ENCODE measurements at places on chromosomes 7 and 10.

GRCh38 chr10:95545981-95546380 is 15.2 kb downstream of the SORBS1 start:
- DNase-seq = no peak

DNA sequence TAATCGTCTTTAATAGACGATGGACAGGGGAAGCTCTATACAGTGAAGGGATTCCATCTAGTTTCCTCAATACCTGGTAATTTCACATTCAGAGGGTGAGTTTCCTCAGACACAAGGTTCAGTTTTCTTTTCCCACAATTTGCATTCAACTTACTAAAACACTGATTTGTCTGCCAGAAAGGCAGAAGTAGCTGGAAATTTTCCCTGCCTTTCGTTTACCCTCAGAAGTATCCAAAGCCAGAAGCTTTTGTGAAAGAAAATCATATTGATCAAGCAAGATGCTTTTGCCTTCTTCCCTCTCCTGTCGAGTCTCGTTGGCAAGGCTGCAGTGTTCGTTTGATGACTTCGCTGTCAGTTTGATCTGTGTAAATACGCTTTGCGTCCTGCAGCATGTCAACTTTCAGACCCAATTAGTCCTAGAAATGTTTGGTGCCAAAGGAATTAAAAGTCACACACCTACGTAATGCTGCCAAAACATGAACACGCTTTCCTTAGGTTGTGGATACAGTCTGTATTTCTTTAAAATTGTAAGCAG is 631.9 kb upstream of the FOXK1 start:
- DNase-seq = no peak

DNA sequence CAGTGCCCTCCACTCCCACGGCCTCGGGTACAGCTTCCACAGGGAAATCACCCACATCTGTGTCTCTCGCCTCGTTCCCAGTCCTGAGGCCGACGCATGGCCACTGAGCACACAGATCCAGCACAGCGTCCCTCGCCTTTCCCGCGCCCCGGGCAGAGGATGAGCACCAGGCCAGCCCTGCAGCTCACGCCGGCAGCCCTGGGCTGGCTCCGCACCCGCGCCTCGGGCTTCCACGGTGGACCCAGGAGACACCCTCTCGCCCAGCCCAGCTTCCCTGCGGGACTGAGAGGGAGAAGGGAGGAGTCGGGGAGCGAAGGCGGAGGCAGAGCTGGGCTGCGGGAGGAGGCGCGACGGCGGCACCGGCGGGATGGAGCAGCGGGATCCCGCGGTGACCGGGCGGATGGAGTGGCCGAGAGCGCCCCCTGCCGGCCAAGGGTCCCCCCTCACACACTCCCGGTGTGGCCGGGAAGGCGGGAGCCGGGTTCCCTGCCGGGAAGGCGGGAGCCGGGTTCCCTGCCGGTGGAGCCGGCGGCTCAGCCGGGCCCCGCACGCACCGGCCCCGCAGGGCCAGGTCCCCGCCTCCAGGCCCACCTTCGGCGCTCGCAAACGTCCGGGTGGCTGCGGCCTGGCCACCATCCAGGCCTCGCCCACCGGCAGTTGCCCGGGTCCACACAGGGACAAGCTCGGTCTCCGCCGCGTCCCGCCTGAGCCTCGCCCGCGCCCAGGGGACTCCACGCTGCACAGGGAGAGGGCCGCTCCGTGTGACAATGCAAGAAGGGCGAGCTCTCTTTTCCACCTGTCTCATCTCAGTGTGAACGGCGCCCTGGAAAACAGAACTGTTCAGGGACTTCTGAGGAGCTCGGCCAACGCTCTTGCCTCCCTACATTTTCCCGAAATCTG is 110.3 kb upstream of the LANCL2 start:
- peak; percentile 53 for DNase-seq

- no peak for DNase-seq
These were observed 70.2 kb downstream of the SORCS3 start for GRCh38 chr10:104711302-104711721.

GRCh38 chr7:121714559-121715303 is 158.2 kb upstream of the PTPRZ1 start:
- no peak for DNase-seq

GRCh38 chr7:103447073-103447960 is 1.3 kb upstream of the SLC26A5 start:
- peak; percentile 43 for DNase-seq

GRCh38 chr10:101684782-101685181 is 10.2 kb downstream of the FBXW4 start:
- DNase-seq = no peak

DNA sequence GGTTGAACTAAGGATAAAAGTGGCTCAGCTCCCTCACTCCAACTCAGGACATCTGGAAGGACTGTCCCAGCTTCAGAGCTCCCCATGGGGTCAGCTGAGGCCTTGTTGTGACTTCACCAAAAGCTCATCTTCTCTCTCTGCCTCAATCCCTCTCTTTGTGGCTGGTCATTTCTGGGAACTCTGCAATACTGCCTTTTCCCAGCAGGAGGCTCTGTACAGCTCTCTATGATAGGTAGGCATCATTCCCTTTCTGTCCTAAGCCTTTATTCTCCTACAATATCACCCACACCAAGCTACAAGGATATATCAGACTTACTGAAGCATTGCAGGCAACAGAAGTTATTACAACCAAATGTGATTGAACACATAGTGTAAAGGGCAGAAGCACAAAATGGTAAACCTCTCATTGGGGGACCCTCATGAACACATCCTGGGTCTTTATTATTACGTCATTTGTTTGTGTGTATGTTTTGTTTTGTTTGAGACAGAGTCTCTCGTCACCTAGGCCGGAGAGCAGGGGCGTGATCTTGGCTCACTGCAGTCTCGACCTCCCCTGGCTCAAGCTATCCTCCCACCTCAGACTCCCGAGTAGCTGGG is 36.7 kb upstream of the PRPS1L1 start:
- no peak for DNase-seq

- DNase-seq = no peak
These were observed 16.4 kb upstream of the PTPRN2 start for GRCh38 chr7:158603773-158604755.

- DNase-seq = peak; percentile 14
These were observed 178.2 kb upstream of the NRG3 start for GRCh38 chr10:81696609-81697388.

DNA sequence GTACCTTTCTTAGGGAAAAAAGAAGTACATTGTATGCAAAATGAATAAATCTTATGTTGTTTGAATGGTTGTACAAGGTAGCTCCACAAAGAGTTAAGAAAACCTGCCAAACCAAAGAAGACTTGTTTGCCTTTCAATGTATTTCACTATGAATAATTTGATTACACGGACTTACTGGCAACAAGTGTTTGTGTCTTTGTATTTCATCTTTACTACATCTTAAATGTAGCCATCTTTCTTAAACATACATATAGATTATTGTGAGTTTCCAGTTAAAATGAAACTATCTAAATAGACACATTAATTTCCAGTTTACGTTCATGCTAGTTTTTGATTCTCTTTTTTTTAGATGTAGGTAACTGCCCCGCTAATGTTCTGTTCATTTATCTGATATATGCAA is 2.8 kb downstream of the PRKG1 start:
- DNase-seq = no peak

GRCh38 chr7:111525100-111525499 is 37.2 kb downstream of the IMMP2L start:
- DNase-seq = no peak

DNA sequence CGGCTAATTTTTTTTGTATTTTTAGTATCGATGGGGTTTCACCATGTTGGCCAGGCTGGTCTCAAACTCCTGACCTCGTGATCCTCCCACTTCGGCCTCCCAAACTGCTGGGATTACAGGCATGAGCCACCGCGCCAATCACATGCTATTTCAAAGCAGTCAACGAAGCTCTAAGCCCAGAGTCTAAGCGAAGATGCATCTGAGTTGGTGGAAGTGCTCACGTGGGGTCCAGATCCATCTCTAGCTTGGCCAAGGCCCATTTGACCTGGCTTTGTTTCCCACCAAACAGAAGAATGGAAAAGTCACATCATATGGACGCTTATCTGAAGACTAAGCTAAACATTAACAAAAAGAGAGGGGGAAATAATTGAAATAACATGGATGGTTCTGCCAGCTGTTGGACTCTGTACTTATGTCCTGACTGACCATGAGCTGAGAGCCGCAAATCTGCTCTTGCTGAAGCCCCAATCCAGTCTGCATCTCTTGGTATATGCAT is 3.8 kb upstream of the GTF2I start:
- no peak for DNase-seq

DNA sequence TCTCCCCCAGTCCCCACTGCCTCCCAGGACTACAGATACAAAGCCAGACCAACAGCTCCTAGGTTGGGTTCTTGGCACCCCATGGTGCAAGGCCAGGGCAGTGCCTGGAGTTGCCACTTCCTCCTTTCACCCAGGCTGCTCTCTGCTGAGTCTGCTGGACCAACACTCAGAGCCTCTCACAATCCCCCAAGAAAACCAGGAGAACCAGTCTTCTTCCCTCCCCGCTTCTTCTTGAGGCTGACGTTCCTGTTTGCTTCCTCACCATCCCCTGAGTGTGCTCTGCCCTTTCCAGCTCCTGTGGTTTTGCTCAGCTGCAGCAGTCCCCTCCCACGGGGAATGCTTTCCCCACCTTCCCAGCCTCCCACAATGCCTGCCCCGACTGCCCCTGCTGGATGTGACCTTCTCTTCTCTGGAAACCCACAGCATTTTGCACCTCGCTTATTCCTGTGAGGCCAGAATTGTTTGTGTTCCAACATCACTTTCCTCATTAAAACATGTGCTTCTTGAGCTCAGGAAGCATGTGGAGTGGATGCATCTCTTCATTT is 89.9 kb downstream of the GOLGA7B start:
- no peak for DNase-seq

- DNase-seq = no peak
These were observed 148.4 kb upstream of the FAM20C start for GRCh38 chr7:43791-44540.

DNA sequence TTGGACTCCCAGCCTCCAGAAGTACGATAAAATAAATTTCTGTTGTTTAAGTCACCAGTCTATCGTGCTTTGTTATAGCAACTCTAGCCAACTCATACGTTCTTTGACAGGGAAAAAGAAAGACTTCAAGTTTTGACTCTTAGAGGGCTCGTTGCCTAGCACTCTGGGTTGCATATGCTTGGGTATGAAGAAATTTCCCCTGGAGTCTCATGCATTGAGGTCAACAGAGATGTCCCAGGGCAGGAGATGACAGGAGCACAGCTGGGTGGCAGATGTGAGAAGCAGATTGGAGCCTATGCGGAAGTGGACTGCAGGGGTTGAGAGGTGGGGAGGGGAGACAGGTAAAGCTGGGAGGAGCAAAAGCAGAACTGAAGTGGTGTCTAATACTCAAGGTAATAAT is 63.3 kb upstream of the JAZF1 start:
- no peak for DNase-seq

- no peak for DNase-seq
These were observed 25.0 kb downstream of the IFIT3 start for GRCh38 chr10:89352802-89353201.

DNA sequence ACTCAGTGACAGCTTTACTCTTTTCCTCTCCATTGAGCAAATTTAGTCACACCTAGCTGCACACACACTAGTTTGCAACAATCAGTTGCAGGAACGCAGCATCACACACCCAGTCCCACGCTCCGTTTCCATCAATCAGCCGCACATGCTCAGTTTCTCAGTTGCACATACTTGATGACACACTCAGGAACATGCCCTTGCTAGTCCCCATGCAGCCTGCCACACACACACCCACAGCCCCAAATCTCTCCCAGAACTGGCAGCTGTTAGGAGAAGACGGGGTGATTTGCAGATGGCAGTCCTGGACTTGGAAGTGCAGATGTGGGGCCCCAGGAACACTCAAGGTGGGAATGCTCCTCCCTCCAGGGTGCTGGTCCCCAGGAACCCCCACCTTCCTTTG is 7.7 kb downstream of the LBX1 start:
- no peak for DNase-seq

DNA sequence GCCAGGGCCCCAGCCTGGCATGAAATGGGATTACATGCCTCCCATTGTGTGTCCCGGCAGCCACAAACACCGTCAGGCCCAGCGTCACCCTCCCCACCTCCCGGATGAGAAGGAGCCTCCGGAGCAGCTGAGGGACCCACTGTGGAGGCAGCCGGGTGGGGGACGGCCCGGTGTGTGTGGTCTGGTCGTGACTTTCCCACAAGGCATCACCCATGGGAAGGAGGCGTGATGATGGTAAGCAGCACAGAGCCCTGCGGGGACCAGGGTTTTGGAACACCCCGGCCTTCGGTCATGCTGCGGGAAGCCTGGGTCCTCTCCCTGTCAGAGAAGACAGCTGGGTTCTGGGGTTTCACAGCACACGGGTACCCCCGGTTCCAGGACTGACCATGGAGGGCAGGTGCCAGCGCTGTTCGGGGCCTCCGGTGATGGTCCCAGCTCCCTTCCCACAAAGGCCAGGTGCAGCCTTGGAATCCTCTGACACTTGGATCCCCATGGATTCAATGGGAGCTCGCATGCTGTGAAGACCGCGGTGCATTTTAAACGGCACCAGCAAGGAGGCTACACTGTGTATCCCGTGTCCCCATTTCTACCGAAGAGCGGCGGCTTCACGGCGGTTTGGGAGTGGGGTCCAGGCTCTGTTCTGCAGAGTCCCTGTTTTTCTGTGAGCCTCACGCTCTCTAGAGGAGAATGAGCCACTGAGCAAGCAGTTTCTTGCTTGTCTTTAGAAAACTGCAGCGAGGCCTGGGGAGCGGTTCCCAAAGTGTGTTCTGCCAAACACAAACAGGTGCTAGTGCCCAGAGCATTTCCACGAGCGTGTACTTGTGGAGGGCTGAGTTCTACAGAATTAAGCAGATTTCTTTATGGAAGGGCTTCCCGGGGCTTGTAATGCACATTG is 336.0 kb downstream of the ADARB2 start:
- DNase-seq = no peak

GRCh38 chr10:54826994-54827560 is 26.0 kb upstream of the PCDH15 start:
- DNase-seq = no peak

GRCh38 chr7:157518514-157519175 is 181.8 kb downstream of the DNAJB6 start:
- DNase-seq = no peak

- no peak for DNase-seq
These were observed 837.7 kb downstream of the REEP3 start for GRCh38 chr10:64358907-64359306.

- no peak for DNase-seq
These were observed 31.7 kb downstream of the SKIDA1 start for GRCh38 chr10:21493784-21494183.

- no peak for DNase-seq
These were observed 566 bp downstream of the ZNF789 start for GRCh38 chr7:99473315-99473596.

- DNase-seq = no peak
These were observed 168.3 kb downstream of the PTPRN2 start for GRCh38 chr7:158419238-158419785.

DNA sequence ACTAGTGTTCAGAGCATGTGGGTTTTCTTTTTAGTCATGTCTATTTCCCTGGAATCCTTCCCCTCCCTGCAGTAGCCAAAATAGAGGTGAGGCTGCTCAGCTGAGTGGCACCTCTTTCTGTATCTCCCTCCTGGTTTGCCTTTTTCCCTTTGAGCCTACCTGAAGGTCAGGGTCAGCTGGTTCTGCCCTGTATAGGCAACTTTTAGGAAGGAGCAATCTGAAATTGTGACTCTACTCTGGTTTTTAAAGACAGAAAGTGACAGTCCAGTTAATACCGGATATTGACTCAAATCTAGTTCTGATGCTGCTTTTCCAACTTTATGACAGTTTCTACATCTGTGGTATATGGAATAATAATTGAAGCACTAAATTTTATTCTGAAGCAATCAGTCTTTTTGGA is 26.0 kb downstream of the CCM2 start:
- no peak for DNase-seq

- DNase-seq = no peak
These were observed 422 bp downstream of the AP1S1 start for GRCh38 chr7:101154693-101155102.

GRCh38 chr7:1661461-1661860 is 8.6 kb upstream of the ELFN1 start:
- no peak for DNase-seq

Data from SHP77 (cell line).